ENCODE measurements at places on chromosomes 1 and 21.
A peak's percentile ranks its signal among the peaks of the same experiment; 100 is the strongest.

GRCh38 chr1:44947063-44947773 is 39.2 kb downstream of the EIF2B3 start:
- DNase-seq: peak; percentile 51

GRCh38 chr21:42607525-42608102 is 45.8 kb upstream of the PDE9A start:
- DNase-seq: no peak

- DNase-seq: no peak
Measured at GRCh38 chr1:182211386-182211785, 149.9 kb upstream of the ZNF648 start.

DNA sequence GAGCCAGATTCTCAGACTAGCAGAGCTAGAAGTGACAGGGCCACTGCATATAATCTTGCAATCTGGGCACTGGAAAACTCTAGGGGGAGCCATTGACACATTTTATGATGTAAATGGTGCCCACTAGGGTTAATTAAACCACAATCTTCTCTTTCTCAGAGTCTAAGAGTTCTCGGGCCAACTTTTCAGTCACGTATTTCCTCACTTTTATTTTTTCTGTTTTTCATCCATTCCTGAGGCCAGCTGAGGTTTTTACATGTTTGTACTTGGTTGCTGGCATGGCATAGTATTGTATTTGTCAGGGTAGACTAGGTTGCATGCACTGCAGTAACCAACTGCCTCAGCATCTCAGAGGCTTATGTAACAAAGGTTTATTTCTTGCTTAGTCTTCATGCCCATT is 138.2 kb downstream of the ZNF326 start:
- DNase-seq: peak; percentile 34

- no peak for DNase-seq
Measured at GRCh38 chr21:33966324-33966949, 50.8 kb upstream of the ATP5PO start.

- DNase-seq: peak; percentile 2
Measured at GRCh38 chr1:235776396-235776795, 90.3 kb downstream of the LYST start.

GRCh38 chr1:14946684-14947238 is 206.8 kb upstream of the TMEM51 start:
- peak; percentile 80 for DNase-seq

- DNase-seq: no peak
Measured at GRCh38 chr1:28365864-28366263, 3.7 kb upstream of the PHACTR4 start.

- no peak for DNase-seq
Measured at GRCh38 chr1:93573940-93574469, 107.6 kb downstream of the BCAR3 start.

DNA sequence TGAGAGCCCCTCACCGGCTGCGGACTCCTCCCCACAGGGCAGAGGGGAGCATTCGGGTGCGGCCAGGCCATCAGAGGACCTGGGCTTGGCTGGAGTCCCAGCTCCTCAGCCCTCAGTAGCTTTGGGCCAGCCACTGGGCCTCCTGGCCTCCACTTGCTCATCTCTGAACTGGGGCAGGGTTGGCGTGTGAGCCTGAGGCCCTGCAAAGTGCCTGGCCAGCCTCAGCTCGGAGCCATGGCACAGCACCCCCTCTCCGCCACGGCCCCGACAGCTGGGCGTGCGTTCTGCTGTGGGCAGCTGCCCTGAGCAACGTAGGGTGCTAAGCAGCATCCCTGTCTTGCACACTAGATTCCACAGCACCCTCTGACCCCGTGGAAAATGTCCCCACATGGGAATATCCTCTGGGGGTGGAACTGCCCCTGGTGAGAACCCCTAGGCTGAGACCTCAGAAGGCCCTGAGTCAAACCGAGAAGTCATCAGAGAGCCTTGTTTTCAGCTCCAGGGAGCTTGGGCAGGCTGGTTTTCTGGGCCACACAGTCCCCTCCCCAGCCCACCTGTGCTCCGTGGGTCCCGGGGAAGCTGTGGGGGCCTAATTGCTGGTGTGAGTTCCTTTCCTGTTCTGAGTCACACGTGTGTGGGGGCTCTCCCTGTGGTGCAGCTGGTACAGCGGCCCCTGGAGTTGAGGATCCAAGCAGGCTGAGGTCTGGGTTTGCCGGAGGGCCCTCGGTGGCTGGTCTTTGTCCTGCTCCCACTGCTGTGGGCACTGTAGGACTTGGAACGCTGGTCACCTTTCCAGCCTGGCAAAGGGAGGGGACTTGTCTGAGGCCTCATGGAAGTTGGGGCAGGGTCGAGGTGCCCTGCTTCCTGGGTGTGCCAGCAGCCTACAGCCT is 24.5 kb downstream of the TP73 start:
- DNase-seq: no peak

- DNase-seq: no peak
Measured at GRCh38 chr1:162552684-162553252, 8.8 kb upstream of the UAP1 start.

GRCh38 chr1:156419854-156420204 is 50.8 kb downstream of the RHBG start:
- DNase-seq: no peak

- DNase-seq: no peak
Measured at GRCh38 chr1:43766818-43767525, 59.6 kb downstream of the ST3GAL3 start.

DNA sequence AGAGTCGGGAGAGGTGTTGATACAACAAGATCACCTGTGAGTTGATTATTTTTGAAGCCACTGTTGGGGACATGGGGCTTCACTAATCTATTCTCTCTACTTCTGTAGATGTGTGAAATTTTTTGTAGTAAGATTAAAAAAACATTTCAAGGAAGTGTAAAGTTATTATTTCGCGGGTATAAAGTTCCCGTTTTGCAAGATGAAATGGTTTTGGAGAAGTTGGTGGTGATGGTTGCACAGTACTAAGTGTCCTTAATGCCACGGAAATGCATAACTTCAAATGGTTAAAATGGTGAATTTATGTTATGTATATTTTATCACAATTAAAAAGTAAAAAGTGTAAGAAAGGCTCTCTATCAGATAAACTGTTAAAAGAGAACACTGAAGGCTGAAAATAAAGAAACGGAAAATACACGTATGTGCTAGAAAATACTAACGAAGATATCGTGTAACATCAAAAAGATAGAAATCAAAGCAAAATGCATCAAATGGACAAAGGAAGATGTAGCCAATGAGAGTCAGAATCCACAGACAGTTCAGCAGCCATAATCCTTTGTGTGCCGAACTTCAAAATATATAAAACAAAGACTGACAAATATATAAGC is 2.9 kb upstream of the ITGB2 start:
- DNase-seq: no peak

DNA sequence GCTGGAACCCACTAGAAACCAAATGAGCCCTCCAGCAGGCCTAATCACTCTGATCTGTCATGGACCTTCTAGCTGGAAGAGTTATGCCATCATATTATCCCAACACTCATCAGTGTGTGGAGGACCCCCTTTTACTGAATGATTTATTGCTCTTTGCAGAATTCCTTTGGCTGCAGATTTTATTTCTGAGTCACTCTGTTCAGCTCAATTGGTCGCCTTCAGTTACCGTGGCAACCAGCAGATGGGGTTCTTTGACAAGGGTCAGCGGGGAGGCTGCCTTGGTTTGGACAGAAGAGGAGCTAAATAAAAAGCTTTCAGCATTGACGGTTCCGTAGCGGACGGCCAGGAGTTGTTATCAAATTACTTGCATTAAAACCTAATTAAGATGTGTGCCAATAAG is 220.1 kb downstream of the SDCCAG8 start:
- peak; percentile 36 for DNase-seq

- DNase-seq: peak; percentile 31
Measured at GRCh38 chr1:85862456-85862855, 154.2 kb upstream of the ZNHIT6 start.

- DNase-seq: no peak
Measured at GRCh38 chr1:230114237-230114651, 47.2 kb downstream of the GALNT2 start.

GRCh38 chr1:10597492-10598388 is 123.0 kb downstream of the PEX14 start:
- DNase-seq: no peak

DNA sequence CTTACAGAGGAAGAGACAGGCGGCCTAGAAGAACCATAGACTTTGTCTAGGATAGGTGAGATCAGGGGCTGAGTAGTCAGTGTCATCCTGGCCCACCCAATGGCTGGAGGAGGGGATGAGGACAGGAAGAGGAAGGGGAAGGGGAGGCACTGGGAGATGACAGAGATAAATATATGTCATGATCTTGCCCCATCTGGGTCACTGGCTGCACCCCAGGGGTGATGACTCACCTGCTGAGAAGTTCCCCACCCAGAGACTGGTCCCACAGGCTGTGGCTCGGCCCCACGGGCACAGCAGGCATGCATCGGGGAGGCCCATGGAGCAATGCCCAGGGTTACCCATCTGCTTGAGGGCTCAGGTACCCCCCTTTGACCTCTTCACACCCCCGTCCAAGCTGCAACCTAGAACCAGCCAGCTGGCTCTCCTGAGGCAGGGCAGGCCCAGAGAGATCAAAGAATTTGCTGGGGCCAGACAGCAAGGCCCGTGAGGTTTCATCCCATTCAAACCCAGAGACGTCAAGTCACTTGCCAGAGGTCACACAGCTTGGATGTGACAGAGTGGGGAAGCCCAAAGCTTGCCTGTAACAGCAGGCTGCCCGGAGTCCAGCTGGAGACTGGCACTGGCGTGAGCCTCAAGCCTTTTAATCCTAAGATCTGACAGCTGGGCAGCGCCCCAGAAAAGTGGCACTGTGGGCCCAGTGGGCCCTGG is 34.7 kb upstream of the CASZ1 start:
- DNase-seq: peak; percentile 57

- DNase-seq: peak; percentile 17
Measured at GRCh38 chr1:96968983-96969382, 247.4 kb downstream of the PTBP2 start.

GRCh38 chr21:25733859-25734653 is 648 bp downstream of the ATP5PF start:
- DNase-seq: peak; percentile 24

DNA sequence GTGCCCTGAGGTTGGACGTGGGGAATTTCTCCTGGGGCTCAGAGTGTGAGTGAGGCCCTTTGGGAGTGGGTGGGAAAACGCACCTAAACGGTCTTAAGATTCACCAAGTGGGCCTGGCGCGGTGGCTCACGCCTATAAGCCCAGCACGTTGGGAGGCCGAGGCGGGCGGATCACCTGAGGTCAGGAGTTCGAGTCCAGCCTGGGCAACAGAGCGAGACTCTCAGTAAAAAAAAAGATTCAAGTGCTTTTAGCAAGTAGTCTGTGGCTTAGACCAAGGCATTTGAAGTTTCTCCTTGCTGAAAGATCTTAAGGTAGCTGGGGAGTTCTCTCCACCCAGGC is 1.4 kb downstream of the RPS8 start:
- DNase-seq: no peak

DNA sequence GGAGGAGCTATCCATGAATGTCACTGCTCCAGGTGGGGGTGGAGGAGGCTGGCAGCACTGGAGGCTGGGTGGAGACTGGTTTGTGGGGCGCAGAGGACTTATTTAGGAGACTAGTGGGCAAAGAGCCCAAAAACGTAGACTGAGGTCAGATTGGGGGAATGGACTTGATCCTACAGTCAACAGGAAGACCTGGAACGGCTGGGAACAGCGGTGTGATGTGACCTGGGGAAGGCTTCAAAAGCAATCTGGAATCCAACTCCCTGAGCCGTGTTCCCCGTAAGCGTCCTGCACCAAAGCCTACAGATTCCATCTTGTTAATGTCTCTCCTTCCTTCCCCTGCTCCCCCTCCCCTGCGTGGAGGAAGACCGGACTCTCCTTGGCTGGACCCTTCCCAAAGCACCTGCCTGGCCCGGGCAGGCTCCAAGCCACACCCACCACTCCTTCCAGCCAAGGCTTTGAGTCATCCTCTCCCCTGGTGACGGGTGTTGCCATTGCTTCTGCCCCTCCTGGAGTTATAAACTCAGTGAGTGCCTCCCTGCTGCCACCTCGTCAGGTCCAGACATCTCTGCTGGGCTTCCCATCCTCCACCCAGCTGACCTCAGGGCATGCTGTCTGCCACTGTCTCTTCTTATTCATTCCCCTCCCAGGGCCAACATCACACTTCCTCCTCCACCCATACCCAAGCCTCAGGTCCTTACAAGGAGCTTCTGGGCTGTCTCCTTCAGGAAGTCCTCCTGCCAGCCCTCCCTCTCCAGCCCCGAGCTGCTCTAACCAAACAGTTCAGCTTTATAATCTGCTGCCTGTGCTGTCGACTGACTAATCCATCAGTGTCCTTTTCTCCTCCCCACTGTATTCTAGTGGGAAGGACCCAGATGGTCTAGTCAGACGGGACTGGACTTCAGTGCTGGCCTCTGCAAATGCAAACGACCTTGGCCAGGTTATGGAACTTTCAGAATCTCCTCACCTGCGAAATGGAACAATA is 1.6 kb upstream of the CLSTN1 start:
- peak; percentile 81 for DNase-seq

DNA sequence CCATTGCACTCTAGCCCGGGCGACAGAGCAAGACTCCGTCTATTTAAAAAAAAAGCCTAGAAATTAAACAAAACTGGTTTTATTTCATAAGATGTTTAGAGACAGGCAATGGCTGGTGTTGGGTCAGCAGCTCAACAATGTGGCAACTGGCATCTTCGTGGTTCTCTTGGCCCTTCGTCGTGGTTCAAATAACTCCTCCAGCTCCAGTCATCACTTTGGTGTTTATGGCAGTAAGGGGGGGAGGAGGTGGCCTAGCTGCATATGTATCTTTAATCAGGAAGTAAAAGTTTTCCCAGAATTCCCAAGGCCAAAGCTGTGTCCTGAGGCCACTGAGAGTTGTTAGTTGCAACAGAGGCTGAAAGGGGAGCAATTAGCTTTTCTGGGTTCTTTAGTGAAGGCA is 13.0 kb upstream of the LTN1 start:
- DNase-seq: peak; percentile 65

GRCh38 chr1:235624721-235625333 is 24.8 kb downstream of the GNG4 start:
- DNase-seq: no peak

DNA sequence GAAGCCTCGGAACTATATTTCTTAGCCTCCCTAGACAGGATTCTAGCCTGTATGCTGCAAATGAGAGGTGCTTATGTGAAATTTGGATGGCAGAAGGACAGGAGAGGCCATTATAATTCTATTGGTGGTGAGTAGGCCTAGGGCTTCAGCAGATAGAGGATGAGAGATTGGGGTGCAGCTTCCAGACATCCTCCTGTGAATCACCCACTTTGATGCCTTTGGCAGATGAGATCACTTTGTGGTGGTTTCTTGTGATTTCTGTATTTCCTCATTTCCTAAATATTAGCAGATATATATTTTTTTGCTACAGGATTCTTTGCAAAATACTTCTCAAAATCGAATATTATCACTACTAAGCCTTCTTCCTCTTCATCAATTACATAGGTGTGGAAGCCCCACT is 37.3 kb downstream of the MFSD2A start:
- DNase-seq: peak; percentile 55

DNA sequence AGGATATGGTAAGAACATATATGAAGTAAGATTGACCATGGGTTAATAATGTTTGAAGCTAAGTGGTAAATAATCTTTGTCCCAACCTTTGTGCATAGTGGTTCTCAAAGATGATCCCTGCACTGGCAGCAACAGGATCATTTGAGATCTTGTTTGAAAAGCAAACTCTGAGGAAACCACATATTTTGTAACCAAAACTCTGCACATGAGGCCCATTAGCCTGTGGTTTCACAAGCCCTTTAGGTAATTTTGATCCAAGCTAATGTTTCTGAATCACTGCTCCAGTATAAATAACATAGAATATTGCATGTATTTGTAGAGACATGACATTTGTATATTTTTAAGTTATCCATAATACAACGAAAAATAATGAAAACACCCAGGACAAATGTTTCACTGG is 147.9 kb upstream of the RGS18 start:
- DNase-seq: no peak

- DNase-seq: no peak
Measured at GRCh38 chr1:40451238-40451585, 936 bp downstream of the ZFP69B start.

Data from EL (cell line).